ENCODE measurements at places on chromosomes 16 and 17.

DNA sequence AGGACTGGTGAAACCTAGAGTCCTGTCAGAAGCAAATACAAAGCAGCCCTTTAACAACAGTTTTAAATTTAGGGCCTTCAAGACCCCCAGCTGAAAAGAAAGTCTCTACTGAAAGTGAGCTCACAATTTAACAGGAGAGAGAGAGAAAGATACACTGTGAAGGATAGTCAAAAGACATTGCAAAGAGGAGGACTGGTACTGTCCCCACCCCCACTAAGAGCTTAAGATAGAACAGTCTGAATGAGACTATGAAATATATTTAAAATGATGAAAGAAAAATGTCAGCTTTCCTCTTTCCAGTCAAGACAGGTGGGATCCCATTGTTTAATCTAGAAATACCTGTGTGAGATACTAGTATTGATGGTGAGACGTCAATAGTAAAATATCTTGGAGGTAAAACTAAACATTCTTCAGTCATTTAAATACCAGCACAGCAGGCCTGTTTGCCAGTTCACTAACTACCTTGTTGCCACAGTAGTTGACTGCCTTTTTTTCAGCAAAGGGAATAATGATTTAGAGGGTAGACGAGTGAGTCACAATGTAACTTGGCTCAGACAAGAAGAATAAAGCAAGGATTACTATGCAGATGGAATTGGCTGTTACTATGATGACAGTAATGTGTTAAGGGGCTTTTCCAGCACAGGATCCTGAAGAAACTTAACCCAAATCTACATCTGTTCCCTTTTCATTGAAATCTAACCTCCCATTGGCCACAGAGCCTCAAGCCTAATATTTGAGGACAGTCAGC lies 47.2 kb upstream of the RASL10B start:
- DNase-seq = no peak

DNA sequence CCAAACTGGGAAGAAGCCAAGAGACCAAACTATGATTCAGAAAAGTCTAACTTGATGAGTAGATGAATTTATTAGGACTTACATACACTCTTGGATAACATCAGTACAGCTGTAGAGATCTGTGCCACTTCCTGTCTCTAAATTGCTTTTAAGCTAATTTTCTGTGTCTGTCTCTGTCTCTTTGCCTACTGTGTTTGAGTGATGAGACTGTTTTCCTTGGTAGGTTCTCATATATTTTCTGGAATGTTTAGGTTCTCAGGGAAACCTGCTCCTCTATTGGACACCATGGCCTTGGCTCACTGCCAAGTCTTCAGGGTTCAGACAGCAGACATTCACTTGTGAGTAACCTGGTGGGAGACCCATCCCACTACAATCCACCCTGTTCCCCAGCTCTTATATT lies 103.5 kb upstream of the KIF2B start:
- DNase-seq = no peak

GRCh38 chr16:2484898-2485508 lies 10.1 kb downstream of the TBC1D24 start:
- DNase-seq = no peak

DNA sequence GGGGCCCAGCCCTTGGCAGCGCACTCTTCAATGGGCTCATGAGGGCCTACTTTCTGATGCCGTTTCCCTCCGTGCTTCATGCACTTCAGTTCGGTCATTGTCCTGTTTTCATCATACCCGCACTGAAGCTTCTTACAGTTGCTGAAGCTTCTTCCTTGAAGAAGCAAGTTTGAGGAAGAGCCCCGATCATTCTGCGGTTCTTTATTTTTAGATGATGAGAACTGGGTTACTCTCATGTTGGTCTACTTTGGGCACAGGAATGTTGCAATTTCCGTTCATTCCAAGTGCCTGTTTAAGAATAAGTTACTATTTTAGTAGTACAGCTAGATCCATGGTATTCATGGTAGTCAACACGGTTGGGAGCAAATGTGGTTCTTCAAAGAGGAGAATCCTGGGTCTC lies 587.7 kb upstream of the HSBP1 start:
- no peak for DNase-seq

DNA sequence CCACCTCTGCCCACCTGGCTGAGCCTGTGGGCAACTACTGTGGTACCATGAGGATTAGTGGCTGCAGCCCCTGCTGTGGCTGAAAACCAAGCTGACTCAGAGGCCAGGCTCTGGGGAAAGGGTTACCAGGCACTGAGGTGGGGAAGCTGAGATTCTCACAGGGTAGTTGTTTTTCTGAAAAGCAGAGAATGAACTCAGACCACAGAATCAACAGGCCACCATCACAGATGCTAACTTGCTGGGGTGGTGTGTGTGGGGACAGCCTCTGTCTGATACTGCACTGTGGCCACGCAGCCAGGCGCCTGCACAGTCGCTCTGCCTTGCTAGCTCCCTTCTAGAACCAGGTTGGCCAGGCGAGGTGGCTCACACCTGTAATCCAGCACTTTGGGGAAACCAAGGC lies 28.8 kb downstream of the NPLOC4 start:
- DNase-seq = no peak

GRCh38 chr17:13420878-13421277 lies 180.9 kb downstream of the HS3ST3A1 start:
- DNase-seq = peak; percentile 9

GRCh38 chr17:81002409-81003361 lies 11.0 kb downstream of the CHMP6 start:
- DNase-seq = peak; percentile 92

- DNase-seq = no peak
These were observed 199.5 kb upstream of the DYNLRB2 start for GRCh38 chr16:80341263-80341662.

GRCh38 chr17:28940142-28940541 lies 11.2 kb downstream of the PHF12 start:
- DNase-seq = no peak

DNA sequence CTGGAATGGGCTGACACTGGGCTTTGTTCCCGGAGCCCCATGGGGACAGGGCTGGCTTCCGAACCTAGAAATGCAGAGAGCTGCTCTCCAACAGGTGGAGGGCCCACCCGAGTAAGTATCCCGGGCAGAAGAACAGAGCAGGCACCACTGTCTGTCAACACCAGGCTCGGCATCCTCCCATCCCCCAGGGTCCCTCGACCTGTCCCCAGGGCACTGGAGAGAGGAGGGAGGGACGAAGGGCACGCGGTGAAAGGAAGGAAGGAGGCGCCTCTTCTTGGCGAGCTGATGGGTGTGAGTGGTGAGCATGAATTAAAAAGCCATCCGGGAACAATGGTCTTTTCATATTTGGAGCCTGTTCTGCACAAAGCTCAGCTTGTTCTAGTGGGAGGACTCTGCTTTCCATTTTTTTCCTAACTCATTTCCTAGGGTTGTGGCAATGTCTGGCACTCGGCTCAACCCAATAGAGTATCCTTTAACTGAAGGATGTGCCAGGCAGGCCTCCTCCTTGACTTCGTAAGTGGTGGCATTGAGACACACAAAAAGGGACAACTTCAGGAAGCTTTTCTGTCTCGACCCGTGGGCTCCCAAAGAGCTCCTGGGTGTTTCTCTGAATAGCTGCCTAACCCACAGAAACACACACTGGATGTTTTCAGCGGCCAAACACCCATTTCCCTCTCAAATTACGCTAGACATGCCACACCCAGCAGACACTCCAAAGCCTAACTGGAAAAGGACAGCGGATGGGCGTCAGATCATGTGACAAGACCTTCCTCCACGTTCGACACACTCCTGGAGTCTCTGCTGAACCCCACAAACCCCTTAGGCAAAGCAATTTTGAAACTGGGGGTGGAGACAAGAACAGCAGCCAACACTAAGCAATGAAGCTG lies 47.7 kb downstream of the ZFHX3 start:
- DNase-seq = peak; percentile 49

DNA sequence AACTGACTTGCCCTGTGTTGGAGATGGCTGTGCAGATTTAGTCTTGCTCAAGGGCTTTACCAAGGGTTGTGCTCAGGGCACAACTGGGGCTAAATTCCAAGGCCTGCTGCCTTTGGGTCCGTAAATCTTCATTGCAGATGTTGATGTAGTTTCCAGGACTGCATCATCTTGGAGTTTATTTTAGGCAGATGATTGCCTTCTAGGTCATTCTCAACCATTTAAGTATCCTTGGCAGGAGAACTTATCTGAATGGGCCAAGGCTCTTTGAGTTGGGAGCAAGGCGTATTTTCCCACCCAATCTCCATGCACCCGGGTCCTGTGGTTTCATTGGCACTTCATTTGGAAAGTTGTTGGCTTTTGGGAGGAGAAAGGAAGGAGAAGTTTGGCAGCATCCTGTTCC lies 200.3 kb downstream of the MSI2 start:
- no peak for DNase-seq

- DNase-seq = no peak
These were observed 121.6 kb downstream of the PMP22 start for GRCh38 chr17:15143524-15143923.

- no peak for DNase-seq
These were observed 377.7 kb upstream of the ERCC4 start for GRCh38 chr16:13542284-13542683.

DNA sequence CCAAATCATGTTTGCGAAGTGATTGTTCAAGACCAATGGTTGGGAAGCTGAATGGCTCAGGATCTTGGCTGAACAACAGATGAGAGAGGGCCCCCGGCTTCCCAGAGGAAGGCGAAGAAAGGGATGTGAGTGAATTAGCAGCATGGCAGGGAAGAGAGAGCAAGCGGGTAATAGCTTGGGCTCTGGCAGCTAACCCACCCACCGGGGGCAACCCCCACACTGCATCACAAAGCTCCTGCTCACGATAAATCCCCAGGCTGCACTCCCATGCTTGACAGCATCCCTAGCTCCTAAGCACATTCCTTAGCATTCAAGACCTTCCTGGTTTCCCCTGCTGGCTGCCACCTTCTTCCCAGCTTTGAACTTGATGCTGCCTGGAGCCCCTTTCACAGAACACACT lies 26.2 kb upstream of the EMP2 start:
- DNase-seq = no peak

DNA sequence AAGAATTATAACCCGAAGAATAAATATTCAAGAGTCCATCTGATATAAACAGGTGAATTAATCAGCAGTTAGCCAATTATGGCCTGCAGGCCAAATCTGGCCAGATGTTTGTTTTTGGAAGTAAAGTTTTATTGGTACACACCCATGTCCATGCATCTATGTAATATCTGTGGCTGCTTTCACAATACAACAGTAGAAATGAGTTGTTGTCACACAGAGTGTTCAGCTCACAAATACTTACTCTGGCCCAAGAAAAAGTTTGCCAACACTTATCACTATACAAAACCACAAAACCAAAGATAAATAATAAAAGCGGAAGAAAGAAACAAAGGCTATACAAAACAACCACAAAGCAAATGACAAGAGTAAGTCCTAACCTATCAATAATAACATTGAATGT lies 109.4 kb downstream of the CDYL2 start:
- no peak for DNase-seq

- peak; percentile 64 for DNase-seq
These were observed 4.9 kb downstream of the TNRC6C start for GRCh38 chr17:77963441-77963840.

DNA sequence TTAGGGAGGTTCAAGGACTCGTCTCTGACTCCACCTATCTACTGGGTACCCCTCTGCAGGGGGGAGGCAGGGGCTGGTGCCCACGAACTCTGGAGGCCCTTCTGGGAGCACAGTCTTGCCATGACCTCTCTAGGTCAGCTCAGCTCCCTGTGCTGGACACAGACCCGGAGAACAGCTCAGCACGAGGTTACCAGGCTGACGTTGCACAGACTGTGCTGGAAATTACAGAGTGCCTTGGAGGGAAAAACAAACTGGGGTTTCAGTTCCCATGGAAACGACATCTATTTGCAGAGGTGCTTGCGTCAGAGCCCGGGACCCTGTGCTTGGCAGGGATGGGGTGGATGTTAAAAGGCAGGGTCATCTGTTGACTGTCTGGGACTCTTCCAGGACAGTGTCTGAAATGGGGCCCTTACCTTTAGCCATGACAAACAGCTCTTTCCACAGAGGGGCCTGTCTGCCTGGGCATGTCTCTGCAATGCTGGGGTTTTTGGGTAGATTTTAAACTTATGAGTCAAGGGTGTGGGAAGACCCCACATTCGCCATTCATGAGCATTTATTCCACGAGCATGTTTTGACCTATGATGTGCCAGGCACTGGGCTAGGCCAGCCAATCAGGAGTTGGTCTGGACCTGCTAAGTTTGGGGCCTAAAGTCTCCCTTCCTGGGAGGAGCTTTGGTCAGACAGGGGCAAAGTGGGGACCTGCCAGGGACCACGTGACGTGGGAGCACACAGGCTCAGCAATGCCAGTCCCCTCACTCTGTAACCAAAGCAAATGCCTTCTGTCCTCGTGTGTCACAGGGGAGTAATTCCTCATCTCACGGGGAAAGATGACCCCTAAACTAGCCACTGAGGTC lies 22.5 kb downstream of the CCR7 start:
- DNase-seq = peak; percentile 40

DNA sequence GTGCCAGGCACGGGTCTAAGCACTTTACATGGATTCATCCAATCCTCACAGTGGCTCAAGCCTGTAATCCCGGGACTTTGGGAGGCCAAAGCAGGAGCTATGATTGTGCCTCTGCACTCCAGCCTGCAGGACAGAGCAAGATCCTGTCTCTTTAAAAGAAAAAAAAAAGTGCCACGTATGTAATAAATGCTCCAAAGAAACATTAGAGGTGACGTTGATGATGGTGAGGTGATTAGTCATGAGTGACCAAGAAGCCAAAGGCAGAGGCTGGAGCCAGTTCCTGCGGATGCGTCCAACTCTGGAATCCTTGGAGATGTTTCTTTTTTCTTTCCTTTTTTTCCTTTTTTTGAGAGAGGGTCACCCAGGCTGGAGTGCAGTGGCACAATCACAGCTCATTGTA lies 59.4 kb upstream of the SIAH1 start:
- no peak for DNase-seq

- peak; percentile 65 for DNase-seq
These were observed 1.2 kb downstream of the NXN start for GRCh38 chr17:978103-979093.

GRCh38 chr17:7396147-7396546 lies 1.8 kb upstream of the PLSCR3 start:
- no peak for DNase-seq

DNA sequence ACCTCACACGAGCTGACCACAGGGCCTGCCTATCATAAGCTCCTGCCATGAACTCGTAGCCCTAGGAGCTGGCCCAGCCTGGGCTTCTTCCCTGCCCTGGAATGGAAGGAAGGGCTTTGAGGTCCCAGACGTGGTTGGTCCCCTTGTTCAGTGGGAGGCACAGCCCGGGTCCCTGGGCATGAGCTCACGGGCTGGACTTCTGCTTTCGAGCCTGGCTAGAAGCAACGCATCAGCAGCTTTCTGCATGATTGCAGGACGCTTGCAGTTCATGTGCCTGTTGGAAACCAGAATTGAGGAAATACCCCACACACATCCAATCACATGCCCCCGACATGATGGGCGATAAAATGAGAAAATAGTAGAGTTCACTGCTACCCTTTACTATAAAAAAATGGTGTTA lies 293.3 kb downstream of the MAF start:
- no peak for DNase-seq
